ENCODE measurements at places on chromosomes 11 and 22.
A peak's percentile ranks its signal among the peaks of the same experiment; 100 is the strongest.

- no peak for DNase-seq
Measured at GRCh38 chr11:128116885-128117284, 470.5 kb downstream of the ETS1 start.

DNA sequence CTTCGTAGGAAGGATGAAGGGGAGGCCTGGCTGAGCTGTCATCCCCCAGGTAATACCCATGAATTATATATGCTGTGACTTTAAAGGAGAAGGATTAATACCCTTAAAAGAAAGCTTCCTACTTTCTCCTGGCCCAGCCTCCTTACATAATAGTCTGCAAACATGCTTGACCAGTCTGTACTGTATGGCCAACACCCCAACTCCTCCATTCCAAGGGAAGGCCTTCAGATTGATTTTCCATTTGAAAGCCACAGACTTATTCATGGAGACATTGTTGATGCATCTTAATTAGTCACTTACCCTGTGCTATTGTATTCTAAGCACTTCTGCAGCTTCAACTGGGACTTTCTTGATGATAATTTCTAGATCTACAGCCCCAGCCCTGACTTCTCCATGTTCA, 2.0 kb downstream of the PAAF1 start:
- no peak for DNase-seq

DNA sequence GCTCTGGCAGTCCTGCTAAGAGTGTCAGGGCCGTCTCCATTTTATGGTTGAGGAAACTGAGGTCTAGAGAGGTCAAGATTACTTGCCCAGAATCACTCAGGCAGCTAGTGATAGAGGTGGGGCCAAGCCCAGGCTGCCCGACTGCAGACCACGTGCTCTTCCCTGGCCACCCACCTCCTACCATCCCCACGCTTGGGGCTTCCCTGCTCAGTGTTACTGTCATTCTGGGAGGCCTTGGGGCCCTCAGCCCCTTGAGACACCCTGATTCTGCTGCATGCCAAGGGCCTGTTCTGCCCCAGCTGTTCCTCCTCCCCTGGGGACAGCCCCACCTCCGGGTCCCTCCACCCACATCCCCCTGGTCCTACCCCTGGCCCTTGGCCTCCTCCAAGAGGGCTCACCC, 17.2 kb upstream of the TAB1 start:
- no peak for DNase-seq

- no peak for DNase-seq
Measured at GRCh38 chr22:44486538-44486937, 11.5 kb downstream of the RTL6 start.

- no peak for DNase-seq
Measured at GRCh38 chr11:8095371-8095770, 14.4 kb downstream of the TUB start.

DNA sequence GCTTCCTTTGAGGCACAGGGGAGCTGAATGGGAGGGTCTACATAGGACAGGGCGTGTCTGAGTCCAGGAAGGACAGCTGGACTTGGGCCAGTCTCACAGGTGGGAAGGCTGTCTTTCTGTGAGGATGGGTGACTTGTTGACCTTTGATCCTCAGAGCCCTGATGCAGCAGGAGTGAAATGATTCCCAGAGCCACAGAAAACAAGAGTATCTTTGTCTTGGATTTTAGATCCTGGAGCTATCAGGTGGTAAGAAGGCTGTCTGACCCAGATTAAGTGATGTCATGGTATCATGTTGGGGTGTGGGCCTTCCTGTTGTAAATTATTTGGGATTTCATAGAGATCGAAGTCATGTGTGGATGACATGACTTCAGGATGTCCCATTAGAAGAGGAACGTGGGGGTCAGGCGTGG, 15.0 kb downstream of the PTPRJ start:
- no peak for DNase-seq

- peak; percentile 79 for DNase-seq
Measured at GRCh38 chr11:2092956-2093412, 46.2 kb downstream of the IGF2 start.

DNA sequence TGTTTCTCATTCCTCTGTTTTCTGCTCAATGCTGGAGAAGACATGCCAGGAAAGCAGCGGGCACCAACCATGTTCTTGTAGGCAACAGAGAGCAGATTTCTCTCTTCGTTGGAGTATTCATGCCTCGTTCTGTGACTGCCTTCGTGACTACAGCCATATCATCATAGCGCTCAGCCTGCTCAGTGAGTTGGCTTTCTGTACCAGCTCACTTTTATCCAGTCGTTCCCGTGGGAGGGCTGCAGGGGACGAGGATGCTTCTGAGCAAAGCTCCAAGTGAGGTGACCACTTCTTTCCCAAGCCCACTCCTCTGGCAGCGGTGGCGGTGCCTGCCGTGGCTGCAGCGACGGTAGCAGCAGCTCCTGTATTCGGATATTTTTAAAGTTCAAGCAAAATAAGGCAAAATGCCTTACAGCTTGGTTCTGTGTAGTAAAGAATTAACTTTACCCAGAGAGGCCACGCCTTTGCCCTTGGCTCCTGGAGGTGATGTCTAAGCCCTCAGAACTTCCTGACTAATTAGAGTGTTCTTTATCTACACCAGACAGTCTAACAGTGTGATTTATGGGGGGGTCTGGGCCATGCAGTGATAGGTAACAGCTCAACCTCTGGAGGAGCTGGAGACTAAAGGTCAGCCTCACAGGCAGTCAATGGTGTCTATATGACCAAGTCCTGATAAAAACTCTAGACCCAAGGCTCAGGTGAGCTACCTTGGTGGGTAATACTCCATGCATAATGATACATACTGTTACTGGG, 35.3 kb downstream of the LDHAL6A start:
- DNase-seq: no peak

DNA sequence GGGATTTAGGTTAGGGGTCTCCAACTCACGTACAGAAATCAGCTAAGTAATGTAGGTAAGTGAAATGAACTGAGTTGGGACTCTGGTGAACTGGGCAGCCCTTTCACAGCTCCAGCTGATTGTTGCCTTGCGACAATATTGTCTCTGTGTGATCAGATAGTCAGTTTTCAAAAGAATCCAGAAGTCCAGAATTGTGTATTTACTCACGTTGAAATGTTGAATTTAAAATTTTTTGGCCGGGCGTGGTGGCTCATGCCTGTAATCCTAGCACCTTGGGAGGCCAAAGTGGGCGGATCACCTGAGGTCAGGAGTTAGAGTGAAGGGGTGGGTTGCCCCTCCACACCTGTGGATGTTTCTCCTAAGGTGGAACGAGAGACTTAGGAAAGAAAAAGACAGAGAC, 18.8 kb upstream of the WDR74 start:
- no peak for DNase-seq

- DNase-seq: no peak
Measured at GRCh38 chr11:1660111-1660867, 30.7 kb downstream of the KRTAP5-5 start.

- no peak for DNase-seq
Measured at GRCh38 chr11:115282923-115283322, 221.3 kb downstream of the CADM1 start.

DNA sequence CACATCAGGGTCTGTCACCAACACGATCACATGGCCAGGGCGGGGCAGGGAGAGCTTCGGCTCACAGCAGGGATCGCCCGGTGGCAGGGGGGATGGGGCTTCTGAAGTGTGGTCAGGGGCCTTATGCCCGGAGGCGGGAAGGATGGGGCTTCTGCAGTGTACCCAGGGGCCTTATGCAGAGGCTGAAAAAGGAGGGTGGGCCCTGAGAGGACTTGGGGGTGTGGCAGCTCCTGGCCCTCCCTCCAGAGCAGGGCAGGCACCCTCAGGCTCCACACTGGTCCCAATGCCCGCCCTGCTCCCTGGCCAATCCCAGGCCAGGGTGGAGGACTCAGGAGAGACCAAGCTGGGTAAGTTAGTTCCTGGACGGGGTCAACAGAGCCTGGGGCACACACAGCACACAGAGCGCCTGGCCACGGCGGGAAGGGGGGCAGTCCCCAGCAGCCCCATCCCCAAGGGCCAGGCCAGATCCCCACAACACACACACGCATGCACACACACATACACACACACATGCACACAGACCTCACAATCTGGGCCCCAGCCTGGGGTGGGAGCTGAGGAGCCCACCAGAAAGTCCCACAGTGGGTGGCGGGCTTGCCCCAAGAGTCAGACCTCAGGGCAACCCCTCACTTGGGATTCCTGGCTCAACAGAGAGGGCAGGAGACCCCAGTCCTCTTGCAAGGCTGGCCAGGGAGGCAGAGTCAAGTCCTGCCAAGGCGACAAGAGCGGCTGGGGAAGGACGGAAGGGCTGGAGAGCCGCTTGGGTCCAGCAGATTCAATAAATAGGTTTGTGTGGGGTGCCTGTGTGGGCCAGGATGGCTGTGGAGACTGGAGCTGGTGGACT, 1.1 kb upstream of the CEND1 start:
- no peak for DNase-seq

DNA sequence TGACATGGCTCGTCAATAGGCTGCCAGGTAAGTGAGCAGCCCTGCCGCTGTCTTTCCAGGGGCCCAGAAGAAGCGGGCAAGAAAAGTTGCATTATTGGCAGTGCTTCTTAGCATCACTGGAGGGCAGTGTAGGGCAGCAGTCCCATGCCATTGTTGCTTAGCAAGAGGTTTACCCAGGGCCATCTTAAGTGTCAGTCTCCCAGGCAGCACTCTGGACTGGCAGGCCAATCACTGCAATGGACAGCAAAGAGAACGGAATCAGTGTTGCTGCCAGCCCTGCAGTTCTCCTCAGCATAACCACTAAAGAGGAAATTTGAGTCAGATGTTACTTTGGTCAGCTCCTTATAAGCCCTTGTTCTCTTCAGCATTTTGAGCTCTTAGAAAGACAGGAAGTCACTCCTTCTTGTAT, 13.4 kb upstream of the GRK2 start:
- no peak for DNase-seq

DNA sequence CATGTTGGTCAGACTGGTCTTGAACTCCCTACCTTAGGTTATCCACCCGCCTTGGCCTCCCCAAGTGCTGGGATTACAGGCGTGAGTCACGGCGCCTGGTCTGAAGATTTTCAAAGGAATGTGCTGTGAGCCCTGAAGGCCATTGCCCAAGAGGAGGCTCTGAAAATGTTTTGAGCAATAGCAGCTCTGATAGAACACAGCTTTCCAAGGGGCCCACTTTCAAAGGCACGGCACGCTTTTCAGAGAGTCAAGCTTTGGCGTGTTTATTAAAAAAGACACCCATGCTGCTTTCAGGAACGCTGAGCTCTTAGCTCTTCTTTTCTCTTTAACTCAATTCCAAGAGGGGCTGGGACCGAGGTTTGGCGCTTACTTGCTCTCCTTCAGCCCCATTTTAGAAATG, 73.8 kb upstream of the CDON start:
- no peak for DNase-seq

DNA sequence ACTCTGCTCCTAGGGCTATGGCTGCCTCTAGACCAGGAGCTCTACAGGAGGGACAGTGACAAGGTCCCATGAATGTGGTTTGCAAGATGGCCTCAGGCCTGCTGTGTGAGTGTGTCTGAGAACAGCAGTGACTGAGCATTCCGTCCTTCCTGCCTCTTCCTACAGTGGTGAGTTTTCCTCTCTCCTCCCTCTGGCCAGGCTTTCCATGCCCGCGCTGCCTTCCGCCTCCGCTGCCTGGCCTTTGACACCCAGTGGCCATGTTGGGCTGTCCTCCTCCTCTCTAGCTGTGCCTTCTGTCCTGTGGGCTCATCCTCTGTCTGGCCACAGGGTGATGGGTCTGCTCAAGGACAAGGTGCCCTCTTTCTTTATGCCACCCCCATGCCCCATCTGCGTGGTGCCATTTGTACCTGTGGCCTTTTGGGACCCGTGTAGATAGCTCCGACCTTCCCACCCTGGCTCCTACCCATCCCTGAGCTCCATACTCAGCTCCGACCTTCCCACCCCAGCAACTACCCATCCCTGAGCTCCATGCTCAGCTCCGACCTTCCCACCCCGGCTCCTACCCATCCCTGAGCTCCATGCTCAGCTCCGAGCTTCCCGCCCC, 970.4 kb downstream of the BRD1 start:
- DNase-seq: no peak

- no peak for DNase-seq
Measured at GRCh38 chr11:117884994-117885393, 8.5 kb upstream of the FXYD6 start.

GRCh38 chr22:47167056-47167455, 404.6 kb downstream of the TBC1D22A start:
- DNase-seq: no peak

- no peak for DNase-seq
Measured at GRCh38 chr11:126391970-126392632, 36.6 kb downstream of the ST3GAL4 start.

- no peak for DNase-seq
Measured at GRCh38 chr11:84390441-84391078, 1104.4 kb upstream of the CCDC90B start.

DNA sequence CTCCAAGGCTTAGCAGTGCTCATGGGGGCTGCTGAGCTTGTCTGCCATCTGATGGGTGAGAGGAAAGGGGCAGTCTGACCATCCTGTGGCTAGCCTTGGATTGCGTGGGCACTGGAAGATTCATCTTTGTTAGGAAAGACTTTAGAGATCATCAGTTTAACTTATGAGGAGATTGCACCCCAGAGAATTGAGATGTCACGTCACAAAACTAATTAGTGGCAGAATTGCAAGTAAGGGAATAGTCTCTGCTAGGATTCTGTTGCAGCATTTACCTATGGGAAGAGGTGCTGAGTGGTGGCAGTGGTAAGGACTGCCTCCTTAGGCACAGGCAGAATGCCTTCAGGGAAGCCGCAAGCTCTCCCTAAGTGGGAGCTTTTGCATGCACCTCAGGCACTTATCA, 42.8 kb upstream of the HSPA8 start:
- no peak for DNase-seq

- DNase-seq: no peak
Measured at GRCh38 chr11:7381937-7382336, 103.4 kb upstream of the OLFML1 start.

DNA sequence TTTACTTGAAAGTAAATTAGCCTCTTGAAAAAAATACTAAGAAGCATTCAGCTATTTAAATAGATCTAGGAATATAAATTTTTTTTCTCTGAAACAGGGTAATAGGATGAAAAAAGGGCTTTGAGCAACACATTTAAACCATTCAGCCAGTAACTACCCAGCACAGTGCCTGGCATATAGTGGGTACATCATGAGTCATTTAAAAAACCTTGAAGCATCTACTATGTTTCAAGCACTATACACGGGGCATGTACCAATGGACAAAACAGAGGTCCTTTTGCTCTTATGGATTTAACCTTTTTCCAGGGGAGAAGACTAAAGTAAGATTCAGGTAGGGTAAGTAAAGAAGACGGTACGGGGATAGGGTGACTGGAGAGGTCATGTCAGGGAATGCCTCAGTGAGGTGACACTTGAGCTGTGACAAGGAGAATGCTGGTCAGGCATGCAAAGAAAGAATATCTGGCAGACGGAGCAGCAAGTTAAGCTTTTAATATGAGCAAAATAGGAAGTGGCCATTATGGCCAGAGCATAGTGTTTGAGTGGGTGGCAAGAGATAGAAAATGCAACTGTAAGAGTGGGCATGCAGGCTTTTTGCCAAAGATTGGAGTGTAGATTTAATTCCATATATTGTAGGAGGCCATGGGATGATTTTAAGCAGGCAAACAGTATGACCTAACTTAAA, 101.1 kb downstream of the HIPK3 start:
- no peak for DNase-seq

- no peak for DNase-seq
Measured at GRCh38 chr11:110829873-110830272, 117.6 kb upstream of the ARHGAP20 start.

All from mucosa of descending colon (tissue), 3 donors.